Stimulated activated naive B cell treated with anti-CD40 and anti-IgM and Interleukin-4, amounts not matched to agents 10 μg/mL and 1 μg/mL and 100 μg/mL, for 72 hours (primary cell): ENCODE measurements at places on chromosomes 2 and 18.

- H3K27me3 ChIP-seq: no peaks in the 10 kb centered on the region
- no peaks in the 10 kb centered on the region for H3K4me1 ChIP-seq
- no peak overlapping the region for H3K4me3 ChIP-seq
- DNase-seq: no peak
- no peaks in the 10 kb centered on the region for H3K36me3 ChIP-seq
- no peak overlapping the region for H3K27ac ChIP-seq
Observed at GRCh38 chr2:66070721-66071602, 364.0 kb upstream of the MEIS1 start.

DNA sequence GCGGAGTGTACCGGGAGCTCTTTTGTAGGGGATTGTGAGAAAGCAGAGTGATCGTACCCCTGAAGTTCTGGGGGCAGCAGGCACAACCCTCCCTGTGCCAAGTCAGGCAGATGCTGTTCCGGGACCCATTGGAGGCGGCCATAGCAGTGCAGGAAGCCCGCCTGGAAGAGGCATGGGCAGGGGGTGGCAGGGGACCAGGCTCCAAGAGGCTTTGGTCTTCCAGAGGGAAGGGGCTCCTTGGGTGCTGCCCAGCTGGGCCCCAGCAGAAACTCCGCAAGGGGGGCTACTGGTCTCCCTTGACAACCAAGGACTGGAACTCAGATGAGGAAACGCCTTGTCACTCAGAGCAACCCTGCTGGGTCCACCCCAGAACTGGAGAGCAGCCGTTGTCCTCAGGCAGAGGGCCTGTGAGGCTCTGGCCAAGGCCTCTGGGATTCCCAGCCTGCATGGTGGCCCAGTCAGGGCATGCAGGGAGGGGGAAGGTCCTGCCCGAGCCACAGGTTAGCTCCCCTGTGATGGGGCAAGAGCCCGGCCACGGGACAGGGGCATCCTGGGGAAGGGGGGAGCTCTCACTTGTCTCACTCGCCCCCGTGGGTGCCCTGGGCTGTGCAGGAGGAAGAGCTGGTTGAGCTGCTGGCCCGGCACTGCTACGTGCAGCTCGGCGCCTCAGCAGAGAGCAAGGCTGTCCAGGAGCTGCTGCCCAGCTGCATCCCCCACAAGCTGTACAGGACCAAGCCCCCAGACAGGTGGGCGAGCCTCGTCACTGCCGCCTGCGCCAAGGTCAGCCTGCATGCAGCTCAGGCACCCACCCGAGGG, 21.0 kb upstream of the GPR17 start:
- H3K27ac ChIP-seq: peak overlapping the region; percentile 56
- H3K4me1 ChIP-seq: peaks cover 95% of the 10 kb centered on the region
- no peak overlapping the region for H3K4me3 ChIP-seq
- H3K27me3 ChIP-seq: no peaks in the 10 kb centered on the region
- peaks cover 2% of the 10 kb centered on the region for H3K36me3 ChIP-seq
- DNase-seq: no peak

- DNase-seq: no peak
- H3K27me3 ChIP-seq: no peaks in the 10 kb centered on the region
Observed at GRCh38 chr18:23077493-23078256, 57.6 kb upstream of the CABLES1 start.

DNA sequence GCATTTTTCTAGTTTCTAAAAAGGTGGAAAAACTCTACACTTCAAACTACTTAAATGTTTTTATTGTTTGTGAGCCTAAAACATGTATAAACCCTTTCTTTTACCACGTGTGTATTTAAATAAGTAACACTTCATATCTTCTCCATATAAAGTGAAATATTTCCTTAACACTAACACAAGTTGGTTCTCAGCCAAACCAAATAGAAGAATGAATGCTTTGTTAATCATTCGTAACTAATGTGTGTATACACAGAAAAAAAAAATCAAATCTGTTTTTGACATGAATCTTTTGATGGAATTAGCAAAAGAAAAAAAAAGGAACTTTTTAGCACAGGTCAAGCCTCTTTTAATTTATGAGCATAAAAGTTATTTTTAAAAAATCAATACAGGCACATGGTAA, 89.3 kb downstream of the EHBP1 start:
- no peaks in the 10 kb centered on the region for H3K36me3 ChIP-seq
- DNase-seq: no peak
- H3K4me1 ChIP-seq: no peaks in the 10 kb centered on the region
- H3K4me3 ChIP-seq: no peak overlapping the region
- H3K27ac ChIP-seq: no peak overlapping the region

DNA sequence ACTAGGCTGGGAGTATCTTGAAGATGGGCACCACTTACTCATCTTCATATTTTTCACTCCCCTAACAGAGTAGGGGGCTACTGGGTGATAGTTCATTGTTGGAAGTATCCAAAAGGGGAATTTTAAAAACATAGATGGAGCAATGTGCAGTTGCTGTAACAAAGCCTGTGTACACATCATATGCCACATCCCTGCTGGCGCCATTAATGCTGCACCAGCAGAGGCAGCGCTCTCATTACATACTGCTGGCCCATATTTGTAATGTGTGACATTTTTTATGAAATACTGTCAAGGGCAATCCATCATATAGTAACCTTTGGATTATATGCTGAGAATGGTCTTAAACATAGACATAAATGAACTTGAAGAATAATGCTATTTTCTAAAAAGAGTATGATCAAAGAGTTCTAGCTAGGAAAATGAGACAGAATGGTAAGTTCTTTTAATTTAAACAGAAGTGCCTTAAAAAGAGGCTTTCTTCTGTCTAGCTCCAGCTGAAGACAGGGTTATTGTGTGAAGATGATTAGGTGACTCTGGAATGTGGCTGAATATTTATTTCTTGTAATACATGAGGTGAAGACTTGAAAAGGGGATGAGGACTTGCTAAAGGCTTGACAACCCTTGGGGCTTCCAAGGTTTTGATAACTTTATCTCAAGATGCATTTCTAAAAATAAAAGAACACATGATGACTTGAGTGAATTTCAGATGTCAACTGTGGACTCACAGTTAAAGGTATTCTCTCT, 2.4 kb upstream of the TMEM178A start:
- H3K27me3 ChIP-seq: peaks cover 32% of the 10 kb centered on the region
- H3K36me3 ChIP-seq: no peaks in the 10 kb centered on the region
- H3K27ac ChIP-seq: no peak overlapping the region
